ENCODE measurements at places on chromosomes 12 and 14. TPM values are rescaled to one million over a fixed set of nuclear protein-coding genes. Genes with fewer than 3 reads are reported as not detected.

TAS2R7 gene
- not detected for total RNA-seq

CIROP gene
- not detected for total RNA-seq

KIF5A gene
- 2.6 TPM for total RNA-seq

LRRK2 gene
- 0.35 TPM for total RNA-seq

TAS2R19 gene
- total RNA-seq: 1.9 TPM

RNF212B gene
- not detected for total RNA-seq

PRDM4 gene
- 23.1 TPM for total RNA-seq

TMX1 gene
- total RNA-seq: 34.1 TPM

TTC6 gene
- total RNA-seq: not detected

ZNF268 gene
- total RNA-seq: 22.2 TPM

GRCh38 chr12:89384807-89385206, 32.5 kb upstream of the DUSP6 start:
- no peak for DNase-seq

DNA sequence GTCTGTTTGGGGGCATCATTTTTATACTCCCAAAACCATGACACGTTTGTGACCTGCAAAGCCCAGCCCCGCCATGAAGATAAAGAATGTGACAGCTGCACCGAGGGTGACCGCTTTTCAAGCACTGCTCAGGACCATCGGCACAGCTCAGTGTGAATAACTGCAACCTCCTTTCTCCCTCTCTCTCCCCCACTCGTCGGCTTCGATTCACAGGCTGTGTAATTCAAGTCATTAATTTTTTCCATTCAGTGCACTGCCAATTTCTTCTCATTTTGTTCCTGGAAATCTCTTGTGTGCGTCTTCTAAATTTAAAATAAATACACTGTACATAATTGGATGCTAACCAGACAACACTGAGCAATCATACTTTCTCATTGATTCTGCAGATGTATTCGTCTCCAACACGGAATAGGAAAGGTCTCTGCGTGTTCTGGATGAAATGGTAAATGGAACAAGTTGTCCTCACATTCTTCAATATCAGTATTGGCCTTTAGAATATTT, 260.8 kb downstream of the TTC8 start:
- DNase-seq: no peak

DNA sequence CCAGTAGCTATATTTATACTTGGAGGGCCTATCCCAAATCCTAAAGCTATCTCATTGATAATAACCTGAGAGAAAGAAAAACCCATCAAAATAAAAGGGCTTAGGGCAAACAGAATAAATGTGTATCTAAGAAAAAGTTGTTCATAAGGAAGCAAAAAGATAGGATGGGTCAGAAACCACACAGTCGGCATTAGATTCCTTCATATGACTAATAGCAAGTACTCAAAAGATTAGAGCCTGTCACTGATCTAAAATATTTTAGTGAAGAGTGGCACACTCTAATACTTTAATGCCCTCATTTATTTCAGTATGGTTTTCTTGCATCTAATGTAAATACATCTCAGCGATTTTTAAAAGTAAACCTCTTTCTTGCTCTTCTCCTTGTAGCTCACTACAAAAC, 17.1 kb upstream of the NAV3 start:
- DNase-seq: no peak

GRCh38 chr12:124766727-124767065, 97.0 kb downstream of the SCARB1 start:
- no peak for DNase-seq

- DNase-seq: peak; percentile 54
Observed at GRCh38 chr12:49953151-49953550, 2.6 kb downstream of the AQP2 start.

- DNase-seq: no peak
Observed at GRCh38 chr14:76917158-76917596, 91.0 kb downstream of the LRRC74A start.

- no peak for DNase-seq
Observed at GRCh38 chr14:92633724-92634123, 114.7 kb downstream of the LGMN start.

GRCh38 chr12:119601877-119602733, 8.5 kb downstream of the TMEM233 start:
- DNase-seq: no peak

GRCh38 chr12:27462851-27463250, 16.3 kb downstream of the SMCO2 start:
- no peak for DNase-seq

- no peak for DNase-seq
Observed at GRCh38 chr12:77124767-77125166, 59.4 kb upstream of the E2F7 start.

- DNase-seq: no peak
Observed at GRCh38 chr12:47207829-47208248, 128.1 kb upstream of the AMIGO2 start.

DNA sequence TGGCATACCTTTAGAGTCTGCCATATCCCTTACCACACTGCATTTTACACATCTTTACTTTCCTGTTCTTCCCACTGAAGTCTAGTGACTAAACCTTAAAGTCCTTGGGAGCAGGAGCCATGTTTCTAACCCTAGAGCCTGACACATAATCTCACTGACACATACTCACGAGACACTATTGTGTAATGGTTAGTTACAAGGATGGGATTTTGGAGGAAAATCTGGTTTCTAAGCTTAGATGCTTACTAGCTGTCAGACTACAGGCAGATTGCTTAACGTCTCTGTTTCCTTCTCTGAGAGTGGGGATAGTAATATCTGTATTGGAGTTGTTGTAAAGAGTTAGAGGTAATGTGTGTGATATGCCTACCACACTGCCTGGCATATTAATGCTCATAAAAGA, 6.2 kb upstream of the DYRK4 start:
- no peak for DNase-seq
